ENCODE measurements at places on chromosomes 11 and 22. TPM values are rescaled to one million over a fixed set of nuclear protein-coding genes. Genes with fewer than 3 reads are reported as not detected.

GRCh38 chr11:63843041-63843440 is 4.1 kb downstream of the MARK2 start:
- ATAC-seq = no peak

DNA sequence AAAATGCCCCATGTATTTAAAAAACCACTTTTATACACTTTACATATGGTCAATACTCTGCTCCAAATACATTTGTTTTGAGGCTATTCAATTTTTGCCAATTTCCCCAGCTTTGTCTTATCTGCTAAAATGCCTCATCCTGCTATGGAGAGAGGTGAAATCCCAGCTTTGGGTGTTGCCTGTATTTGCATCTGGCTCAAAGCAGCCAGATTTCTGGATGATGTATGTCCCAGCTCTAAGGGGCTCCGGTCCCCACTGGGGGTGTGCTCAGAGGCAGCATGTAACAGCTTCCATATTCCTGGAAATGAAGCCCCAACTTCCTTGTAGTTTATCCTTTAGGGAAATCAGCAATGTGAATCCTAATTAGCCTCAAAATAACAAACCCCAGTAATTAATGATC is 59.5 kb downstream of the WT1 start:
- ATAC-seq = no peak

The SLC37A2 gene
- 15.5 TPM for total RNA-seq

- ATAC-seq = no peak
These were observed 946.3 kb upstream of the CCDC90B start for GRCh38 chr11:84232511-84232910.

DNA sequence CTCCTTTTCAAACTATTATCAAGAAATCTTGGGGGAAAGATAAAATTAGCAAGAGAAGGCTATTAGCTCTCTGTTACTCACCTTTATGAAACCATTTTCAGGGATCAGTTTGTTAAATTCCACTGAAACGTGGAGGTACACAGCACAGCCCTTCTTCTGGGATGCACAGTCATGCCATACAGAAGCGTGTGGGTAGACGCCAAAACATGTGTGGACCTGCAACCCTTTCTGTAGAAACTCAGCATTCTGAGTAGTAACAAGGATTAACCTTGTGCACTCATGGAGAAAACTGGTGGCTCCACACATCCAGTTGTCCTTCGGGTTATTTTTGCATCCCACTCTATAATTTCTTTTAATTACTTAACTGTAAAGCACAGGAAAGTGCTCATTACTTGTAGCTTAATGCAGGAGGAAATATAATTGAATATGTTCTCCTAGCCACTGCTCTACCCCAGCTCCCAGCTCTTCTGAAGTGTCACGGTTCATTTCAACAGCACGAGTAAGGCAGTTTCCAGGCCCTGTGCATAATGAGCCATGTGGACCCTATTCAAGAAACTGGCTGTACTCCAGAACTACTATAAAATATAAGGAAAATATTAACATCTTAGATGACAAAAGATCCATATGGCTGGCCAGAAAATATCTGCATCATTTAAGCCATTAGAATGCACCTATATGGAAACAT is 26.1 kb downstream of the BDNF start:
- peak; percentile 91 for ATAC-seq

The TH gene
- 0.40 TPM for total RNA-seq

The KRTAP5-8 gene
- total RNA-seq = 0.32 TPM

The OOSP1 gene
- total RNA-seq = not detected

The ARSA gene
- total RNA-seq = 30.1 TPM

The SLC22A8 gene
- not detected for total RNA-seq

- peak; percentile 47 for ATAC-seq
These were observed 19.3 kb downstream of the MTFP1 start for GRCh38 chr22:30444632-30445437.

- ATAC-seq = peak; percentile 58
These were observed 12.9 kb upstream of the CDKN1C start for GRCh38 chr11:2898366-2899079.

GRCh38 chr11:16278273-16278672 is 78.1 kb downstream of the SOX6 start:
- peak; percentile 48 for ATAC-seq

DNA sequence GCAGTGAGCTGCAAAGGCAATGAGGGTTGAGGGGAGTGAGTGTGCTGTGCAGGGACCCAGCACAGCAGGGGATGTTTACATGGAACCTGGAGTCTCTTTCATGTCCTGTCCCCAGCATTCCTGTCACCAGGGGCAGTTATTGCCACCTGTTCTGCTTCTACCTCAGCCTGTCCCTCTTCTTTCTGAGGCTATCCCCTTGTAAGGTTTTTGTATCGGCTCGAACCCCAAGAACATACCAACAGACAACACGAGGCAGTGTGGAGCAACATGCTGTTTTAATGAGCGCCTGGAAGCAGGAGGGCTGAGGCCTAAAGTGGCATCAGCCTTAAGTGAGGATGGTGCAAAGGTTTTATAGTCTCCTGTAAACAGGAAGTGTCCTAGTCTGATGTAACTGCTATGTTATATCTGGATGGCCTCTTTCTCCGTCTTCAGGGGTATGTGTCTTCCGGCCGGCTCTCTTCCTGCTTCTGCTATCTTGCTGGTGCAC is 3.9 kb downstream of the SCGB2A2 start:
- no peak for ATAC-seq

DNA sequence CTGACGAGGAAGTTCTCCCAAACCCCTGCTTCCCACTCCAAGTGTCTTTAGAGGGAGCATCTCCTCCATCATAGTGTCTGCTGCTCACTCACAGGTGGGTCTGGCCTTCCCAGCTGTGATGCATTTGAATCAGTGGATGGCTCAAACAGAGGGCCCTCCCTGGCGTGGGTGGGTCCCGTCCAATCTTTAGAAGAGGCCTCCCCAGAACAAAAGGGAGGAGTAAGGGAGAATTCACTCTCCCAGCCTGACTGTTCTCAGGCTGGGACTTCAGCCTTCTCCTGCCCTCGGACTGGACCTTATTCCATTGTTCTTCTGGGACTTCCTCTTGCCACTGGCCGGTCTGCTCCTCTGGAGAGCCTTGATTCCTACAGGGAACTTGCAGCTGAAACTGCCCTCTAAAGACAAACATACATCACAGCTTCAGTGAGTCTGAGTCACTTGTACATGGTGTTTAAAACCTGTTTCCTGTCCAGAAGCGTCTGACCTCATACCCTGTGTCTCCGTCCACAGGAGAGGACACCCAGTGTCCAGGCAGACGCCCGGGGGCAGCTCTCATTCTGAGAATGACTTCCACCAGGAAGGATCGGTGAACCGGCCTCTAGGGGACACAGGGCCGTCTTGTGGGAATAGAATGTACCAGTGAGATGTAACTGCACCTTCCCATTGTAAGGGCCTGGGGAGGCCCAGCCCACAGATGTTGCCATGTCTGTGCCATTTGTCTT is 234.7 kb downstream of the BRD1 start:
- ATAC-seq = no peak

GRCh38 chr11:9330387-9331384 is 16.3 kb upstream of the TMEM41B start:
- no peak for ATAC-seq

- no peak for ATAC-seq
These were observed 147.6 kb upstream of the OPCML start for GRCh38 chr11:133679896-133680295.

- ATAC-seq = no peak
These were observed 6.6 kb downstream of the PITPNM1 start for GRCh38 chr11:67498544-67498972.

DNA sequence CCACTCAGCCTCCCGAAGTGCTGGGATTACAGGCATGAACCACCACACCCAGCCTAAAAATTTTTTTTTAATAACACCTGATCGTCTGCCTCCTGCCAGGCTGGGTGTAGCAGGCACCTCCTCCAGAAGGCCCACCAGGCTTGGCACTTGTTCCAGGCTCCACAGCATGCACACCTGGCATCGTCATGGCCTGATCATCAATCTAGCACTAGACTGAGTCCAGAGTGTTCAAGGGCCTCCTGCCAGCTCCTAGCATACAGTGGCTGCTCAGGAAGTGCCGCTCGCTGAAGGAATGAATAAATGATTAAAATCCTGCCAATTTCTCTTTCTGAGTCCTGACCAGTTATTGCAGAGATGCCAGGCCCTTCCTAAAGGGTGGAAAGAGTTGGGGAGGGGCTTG is 3.5 kb upstream of the PDGFB start:
- ATAC-seq = no peak
